Memory B cell (primary cell): ENCODE measurements at places on chromosomes 11 and 22.

DNA sequence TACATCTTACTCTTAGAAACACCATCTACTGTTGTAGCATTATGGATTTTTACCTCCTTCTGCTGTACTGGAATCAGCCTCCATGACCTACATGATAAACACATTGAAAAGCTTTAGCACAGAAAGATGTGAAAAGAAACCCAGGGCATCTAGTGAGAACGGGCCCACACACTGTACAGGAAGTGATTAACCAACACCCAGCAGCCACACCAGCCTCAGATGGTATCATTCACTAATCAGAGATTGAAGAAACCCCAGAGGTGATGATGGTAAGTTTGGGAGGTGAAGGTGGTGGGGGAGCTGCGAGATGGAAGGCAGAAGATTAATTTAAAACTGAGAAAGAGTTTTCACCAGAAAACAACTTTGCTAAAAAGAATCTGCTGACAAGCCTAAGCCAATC, 46.1 kb downstream of the RASSF10 start:
- no peak for DNase-seq

DNA sequence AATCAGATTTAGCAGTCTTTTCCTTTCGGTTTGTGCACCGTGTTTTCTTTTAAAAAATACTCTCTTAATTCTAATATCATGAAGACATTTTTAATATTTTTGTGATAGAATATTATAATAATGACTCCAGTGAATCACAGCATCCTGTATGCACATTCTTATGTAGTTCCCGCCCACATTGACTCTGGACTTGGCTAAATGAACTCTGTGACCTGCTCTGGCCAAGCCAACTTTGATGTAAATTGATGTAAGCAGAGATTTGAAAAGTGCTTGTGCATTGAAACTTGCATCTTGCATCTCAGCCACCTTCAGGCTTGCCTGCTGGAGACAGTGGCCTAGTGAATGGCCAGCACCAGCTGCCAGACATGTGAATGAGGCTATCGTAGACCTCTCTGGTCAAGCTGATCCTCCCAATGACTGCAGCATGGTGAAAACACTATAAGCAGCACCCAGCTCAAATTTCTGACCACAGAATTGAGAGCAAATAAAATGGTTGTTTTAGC, 29.2 kb upstream of the PGM2L1 start:
- DNase-seq: no peak

- DNase-seq: no peak
Measured at GRCh38 chr11:131712897-131713296, 342.5 kb downstream of the NTM start.

GRCh38 chr22:30829901-30830550, 135.4 kb downstream of the OSBP2 start:
- no peak for DNase-seq

DNA sequence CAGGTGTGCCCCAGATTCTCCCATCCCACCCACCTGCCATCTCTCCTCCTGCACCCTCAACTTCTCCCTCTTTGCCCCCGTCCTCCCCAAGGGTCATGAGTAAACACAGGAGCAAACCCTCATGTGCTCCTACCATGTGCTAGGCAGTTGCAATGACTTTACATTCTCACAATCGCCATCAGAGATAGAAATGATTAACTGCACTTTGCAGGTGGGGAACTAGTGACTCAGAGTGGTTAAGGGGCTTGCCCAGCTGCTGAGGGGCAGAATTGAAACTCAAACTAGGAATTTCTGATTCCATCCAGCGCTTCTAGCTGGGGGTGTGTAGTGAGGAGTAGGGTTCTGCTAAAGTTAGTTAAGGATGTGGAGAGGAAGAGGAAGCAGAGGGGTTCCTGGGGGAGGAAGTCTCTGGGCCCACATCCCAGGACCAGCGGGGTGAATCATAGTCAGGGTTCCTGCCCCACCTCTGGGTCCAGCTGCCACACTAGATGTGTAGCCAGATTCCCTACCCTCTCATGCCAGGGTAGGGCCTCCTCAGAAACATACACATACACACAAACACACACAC, 16.0 kb upstream of the PRG2 start:
- no peak for DNase-seq

DNA sequence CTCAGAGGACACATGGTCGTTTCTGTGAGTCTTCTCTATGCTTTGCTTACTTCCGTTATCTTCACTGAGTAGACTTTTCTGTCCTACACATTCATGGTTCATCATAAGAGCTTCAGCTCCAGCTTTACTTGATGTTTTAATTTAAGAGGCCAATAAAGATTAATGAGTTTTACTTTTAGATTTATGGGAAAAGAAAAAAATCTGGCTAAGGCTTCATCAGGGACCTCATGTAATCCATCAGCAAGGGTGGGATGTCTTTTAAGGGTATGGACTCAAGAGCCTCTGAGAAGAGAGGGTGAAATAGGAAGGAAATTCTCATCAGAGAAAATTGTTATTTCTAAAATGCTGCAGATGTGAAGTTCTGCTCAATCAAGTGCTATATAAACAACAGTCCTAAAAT, 963.0 kb upstream of the RAG2 start:
- no peak for DNase-seq

GRCh38 chr11:71446942-71447688, 1.1 kb downstream of the DHCR7 start:
- DNase-seq: no peak
